ENCODE measurements at places on chromosomes 3 and 15. TPM values are rescaled to one million over a fixed set of nuclear protein-coding genes. Genes with fewer than 3 reads are reported as not detected.

PCOLCE2 gene
- 31.6 TPM for total RNA-seq

GOLGA6B gene
- not detected for total RNA-seq

SLCO2A1 gene
- total RNA-seq, result under 0.01 TPM

LRRC57 gene
- total RNA-seq, result 21.6 TPM

DUOXA1 gene
- total RNA-seq, result 0.36 TPM

NRROS gene
- 2.9 TPM for total RNA-seq

FANCD2 gene
- total RNA-seq, result 26.8 TPM

USP4 gene
- total RNA-seq, result 28.9 TPM

TEX9 gene
- total RNA-seq, result 8.3 TPM

GRCh38 chr15:51759557-51760070, 8.2 kb downstream of the TMOD2 start:
- peak; percentile 97 for DNase-seq

DNA sequence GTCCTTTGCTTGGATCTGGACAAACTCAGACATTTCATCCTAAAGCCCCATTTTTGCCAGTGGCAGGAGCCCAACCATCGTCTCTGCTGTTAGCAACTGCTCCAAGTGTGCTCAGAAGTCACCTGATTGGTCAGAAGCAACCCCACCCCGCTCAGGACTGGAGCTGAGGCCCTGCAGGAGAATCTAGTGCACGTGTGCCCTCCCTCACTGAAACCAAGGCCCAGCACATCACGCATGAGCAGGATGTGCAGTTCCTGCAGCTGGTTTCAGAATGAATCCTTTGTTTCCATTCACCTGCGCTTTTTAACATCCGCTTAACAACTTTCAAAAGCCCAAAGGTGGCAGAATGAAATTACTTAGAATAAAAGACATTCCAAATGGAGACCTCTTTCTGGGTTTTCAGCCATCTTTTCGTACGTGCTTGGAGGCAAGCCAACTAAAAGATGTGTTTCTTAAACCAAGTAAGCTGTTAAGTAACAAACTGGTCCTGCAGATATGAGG, 81.2 kb downstream of the SRGAP3 start:
- no peak for DNase-seq

DNA sequence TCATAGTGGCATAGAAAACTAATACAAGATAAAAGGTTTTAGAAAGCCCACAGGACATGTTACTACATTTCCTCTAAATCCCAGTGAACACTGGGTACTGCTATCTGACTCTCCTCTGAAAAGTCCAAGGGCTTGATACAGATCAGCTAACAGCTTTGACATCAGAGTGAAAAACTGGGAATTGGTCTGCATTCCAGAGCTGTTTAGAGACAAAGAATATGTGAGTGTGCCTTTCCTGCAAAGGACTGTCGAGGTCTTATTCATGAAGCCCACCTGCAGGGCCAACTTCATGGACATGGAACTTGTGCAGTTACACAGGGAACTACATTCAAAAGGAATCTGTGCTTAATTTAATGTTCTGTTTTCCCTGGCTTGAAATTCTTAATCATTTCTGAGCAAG, 5.2 kb upstream of the TMCO5A start:
- DNase-seq, result no peak

- peak; percentile 92 for DNase-seq
Measured at GRCh38 chr3:149969940-149970715, 567 bp downstream of the PFN2 start.

DNA sequence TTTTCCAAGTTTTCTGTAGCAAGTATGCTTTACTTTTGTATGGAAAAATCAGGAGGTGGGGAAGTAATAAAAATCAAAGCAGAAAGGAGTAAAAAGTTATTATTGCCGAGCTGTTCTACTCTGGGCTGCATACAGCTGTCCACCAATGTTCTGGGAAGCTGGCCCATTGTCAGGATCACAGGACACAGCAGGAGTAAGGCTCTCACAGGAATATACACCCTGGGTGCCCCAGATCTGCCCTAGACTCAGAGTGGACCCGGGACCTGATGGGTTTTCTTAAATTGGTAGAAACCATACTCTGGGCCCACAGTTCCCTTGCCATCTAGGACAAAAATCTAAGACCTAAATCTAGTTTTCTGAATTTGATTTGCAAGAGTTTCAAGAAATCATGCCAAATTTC, 60.4 kb downstream of the TNIK start:
- DNase-seq, result no peak

GRCh38 chr3:79497447-79498111, 270.2 kb downstream of the ROBO1 start:
- DNase-seq, result peak; percentile 37

DNA sequence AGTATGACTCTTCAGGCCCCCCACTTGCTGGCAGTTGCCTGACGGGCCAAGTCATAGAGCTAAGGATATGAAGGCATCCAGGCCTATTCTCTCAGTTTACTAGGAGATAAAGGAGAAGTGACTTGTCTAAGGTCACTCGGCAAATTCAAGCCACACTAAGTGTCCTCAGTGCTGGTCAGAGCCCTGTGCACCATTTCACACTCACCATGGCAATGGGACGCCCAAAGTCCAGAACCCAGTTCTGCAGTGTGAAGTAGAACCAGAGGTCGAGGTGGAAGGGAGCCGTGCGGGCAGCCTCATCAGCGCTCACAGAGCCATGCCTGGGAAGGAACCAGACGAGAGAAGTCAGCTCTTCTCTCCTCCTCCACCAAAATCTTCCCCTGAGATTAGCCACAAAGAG, 11.2 kb downstream of the CLN6 start:
- no peak for DNase-seq

DNA sequence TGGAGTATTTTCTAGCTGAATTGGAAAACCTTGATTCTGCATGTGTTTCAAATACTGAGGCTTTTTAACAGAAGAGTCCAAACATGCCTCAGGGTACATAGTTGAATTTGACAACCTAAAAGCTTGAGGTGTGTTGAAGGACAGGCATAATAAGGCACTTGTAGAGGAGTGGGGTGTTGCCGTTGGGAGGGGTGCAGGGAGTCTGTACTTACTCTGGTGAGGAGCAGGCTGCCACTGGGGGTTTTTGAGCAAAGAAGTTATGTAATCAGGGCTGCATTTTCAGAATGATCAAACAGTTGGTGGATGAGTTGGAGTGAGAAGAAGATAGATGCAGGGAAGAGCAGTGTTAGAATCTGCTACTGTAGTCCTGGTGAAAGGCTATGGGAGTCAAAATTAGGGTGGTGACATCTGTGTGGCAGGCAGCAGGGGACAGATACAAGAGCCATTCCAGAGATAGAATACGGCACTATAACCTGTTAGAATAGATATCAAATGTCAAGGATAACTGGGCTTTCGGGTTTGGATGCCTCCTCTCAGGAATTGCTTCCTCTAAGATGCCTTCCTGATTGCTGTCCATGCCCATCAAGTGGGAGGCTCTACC, 161.6 kb downstream of the GHSR start:
- DNase-seq, result no peak

- no peak for DNase-seq
Measured at GRCh38 chr3:132654190-132654589, 5.4 kb downstream of the ACAD11 start.

DNA sequence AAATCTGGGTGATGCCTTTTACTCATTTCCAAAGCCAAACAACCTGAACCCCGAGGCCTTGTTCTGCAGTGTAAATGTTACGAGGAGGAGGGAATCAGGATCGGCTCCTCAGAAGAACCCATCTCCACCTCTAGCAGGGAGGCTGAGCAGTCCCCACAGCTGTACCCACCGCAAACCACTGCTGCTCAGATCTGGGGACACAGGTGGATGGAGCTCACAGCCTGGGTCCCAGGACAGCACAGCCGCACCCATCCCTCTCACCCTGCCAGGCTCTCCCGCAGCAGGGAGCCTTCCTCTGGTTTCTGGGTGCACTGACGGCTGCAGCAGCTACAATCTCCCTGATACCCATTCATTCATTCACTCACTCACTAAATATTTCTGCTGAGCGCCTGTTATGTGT, 44.0 kb upstream of the CGNL1 start:
- DNase-seq, result no peak

DNA sequence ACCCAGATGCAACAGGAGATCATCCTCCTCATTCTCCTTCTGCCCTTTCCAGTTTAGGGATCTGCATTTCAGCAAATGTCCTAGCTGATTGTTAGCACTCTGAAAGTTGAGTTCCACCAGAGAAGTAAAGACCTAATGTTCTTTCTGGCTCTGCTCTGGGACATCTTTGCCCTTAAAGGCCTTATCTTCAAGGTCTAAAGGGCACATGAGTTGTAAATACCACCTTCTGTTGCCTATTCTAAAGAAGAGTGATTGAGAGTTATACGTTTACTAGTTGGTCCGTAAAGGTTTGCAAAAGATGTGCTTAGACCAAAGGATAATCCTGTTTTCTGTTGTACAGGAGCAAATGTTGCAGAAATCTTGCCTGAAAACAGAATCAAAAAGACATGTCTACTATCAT, 151.6 kb downstream of the ADAMTS9 start:
- DNase-seq, result no peak

DNA sequence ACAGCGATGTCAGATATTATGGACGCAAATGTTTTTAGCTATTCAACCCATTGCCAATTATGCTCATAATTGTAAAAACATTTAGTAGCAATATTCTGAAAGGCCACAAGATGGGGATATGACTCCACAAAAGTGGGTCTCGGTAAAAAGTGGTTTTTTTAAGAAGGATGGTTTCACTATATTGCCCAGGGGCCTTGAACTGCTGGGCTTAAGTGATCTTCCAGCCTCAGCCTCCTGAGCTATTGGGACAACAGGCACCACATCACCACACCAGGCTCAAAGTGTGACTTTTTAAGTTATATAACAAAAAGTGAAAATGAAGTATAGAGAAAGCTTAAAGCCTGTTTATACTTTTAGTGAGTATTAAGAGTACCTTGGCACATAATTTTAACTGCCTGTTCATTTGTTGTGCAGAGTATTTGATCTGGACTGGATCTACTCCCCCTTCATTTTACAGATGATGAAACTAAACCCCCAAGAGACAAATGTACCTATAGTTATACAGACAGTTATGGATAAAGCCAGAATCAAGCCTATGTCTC, 9.4 kb downstream of the NAA50 start:
- peak; percentile 86 for DNase-seq

- peak; percentile 42 for DNase-seq
Measured at GRCh38 chr15:40338041-40338657, 2.6 kb downstream of the CCDC9B start.

GRCh38 chr15:91471468-91471867, 371.4 kb downstream of the SV2B start:
- DNase-seq, result no peak

DNA sequence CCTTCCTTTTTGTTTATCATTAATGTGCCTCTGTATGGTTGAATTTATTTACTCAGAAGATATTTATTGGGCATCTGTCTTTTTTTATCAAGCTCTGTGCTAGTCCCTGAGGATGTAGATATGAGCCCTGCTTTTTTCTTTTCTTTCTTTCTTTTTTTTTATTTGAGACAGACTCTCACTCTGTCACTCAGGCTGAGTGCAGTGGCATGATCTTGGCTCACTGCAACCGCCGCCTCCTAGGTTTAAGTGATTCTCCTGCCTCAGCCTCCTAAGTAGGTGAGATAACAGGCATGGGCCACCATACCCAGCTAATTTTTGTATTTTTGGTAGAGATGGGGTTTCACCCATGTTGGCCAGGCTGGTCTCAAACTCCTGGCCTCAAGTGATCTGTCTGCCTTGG, 58.5 kb downstream of the MBNL1 start:
- DNase-seq, result no peak

- no peak for DNase-seq
Measured at GRCh38 chr3:48686538-48687219, 964 bp upstream of the NCKIPSD start.

DNA sequence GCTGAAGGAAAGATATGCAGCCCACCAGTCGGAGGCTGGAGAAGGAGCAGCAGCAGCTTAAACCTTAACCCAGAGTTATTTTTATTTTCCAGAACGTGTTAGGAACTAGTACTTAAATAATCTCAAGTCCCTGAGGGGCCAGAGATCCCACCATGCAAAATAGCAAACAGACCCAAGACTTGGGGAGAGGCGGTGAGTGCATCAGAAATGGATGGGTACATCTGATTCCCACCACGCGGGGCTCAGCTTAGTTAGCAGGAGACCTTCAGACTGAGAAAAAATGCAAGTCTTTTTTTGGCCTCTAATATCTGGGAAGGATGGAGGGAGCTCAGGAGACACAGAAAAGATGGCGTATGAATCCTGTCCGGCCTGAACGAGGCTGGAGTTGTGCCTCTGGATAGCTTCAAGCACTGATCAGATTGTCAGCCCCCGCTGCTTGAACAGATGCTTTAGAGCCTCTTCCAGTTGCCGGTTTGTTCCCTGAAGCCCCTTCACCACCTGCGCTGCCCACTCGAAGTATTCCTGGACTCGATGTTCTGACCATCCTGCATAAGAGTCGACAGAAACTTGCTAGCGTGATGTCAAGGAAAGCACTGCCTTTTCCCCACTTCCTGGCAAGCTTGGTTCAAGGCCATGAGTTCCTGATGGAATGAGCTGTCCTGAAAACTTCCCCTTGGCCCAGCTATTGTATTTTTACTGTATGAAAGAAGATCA, 1.3 kb downstream of the HDDC3 start:
- DNase-seq, result peak; percentile 35

DNA sequence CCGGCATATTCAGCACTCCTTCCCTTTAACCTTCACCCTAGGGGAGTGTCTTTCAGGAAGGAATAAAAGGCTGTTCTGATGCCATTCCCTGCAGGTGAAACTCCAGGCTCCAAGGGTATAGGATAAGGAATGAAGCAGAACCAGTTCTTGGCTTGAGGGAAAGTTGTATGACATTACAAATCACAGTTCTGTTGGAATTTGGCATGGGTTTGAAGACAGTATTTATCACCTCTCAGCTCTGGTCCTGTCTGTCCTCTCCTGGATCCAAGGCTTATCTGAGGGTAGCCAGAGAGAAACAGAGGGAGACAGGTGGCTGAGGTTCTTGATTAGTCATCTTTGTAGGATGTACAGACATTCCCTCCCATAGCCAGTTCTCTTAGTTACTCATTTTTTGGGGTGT, 37.1 kb downstream of the RAB11A start:
- no peak for DNase-seq

GRCh38 chr3:37291275-37291700, 116.9 kb upstream of the LRRFIP2 start:
- peak; percentile 91 for DNase-seq

DNA sequence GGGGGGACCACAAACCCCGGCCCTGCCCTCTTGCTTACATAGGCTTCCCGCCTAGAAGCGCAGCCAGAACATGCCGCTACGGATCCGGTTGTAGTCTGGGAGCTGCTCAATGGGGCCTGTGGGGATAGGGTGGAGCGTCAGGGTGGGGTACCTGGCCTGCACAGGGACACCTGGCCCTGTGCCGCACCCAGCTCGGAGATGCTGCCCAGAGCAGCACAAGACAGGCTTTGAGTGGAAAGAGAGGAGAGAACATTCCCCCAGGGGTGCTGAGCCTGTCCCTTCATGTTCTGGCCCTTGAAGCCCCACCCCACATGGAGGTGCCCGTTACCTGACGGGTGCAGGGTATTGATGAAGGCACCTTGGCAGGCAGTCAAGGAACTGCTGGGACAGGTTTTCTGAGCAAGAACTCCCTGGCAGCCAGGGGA, 4.0 kb upstream of the COL7A1 start:
- no peak for DNase-seq

- DNase-seq, result peak; percentile 28
Measured at GRCh38 chr3:115912372-115912771, 289.1 kb downstream of the GAP43 start.

GRCh38 chr3:13166243-13167063, 93.2 kb upstream of the IQSEC1 start:
- no peak for DNase-seq

- no peak for DNase-seq
Measured at GRCh38 chr3:139129892-139130291, 85.2 kb upstream of the PRR23C start.

All from fibroblast of the aortic adventitia (primary cell).